ENCODE measurements at places on chromosomes 7 and 10.

- DNase-seq: no peak
Observed at GRCh38 chr7:125606671-125607070, 677.0 kb upstream of the POT1 start.

DNA sequence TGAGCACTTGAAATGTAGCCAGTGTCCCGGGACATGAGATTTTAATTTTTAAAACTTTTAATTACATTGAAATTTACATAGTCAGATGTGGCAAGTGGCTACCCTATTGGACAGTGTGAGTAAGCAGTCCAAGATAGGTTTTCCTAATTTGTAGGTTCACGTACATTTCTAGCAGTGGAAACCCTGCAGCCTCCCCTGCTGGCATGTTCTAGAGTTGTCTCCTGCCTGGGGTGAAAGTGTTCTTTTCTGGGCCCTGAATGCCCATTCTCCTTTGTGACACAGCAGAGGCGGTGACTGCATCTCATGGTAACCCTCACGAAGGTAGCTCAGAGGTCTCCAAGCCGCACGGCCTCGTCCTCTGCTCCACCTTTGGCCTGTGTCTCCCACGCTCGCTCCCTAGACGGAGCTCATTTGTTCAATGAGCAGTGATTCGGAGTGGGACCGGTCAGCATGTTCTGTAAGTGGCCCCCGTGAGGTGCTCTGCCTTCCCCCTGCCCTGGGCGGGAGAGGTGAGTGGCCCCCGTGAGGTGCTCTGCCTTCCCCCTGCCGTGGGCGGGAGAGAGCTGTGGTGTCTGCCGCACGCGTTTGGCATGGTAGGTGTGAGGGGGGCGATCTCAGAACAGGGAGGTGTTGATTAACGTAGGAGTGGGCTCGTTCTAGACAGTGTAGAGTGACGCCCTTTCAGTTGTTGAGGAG is 18.0 kb downstream of the WDR37 start:
- no peak for DNase-seq

- no peak for DNase-seq
Observed at GRCh38 chr10:67790534-67791408, 47.2 kb downstream of the DNAJC12 start.

- no peak for DNase-seq
Observed at GRCh38 chr10:90007226-90007625, 305.8 kb downstream of the KIF20B start.

GRCh38 chr7:77458786-77459185 is 42.6 kb upstream of the GSAP start:
- no peak for DNase-seq

GRCh38 chr7:99383791-99384370 is 9.4 kb downstream of the ARPC1B start:
- DNase-seq: no peak

GRCh38 chr10:79346388-79347225 is 662 bp upstream of the PPIF start:
- DNase-seq: peak; percentile 10

DNA sequence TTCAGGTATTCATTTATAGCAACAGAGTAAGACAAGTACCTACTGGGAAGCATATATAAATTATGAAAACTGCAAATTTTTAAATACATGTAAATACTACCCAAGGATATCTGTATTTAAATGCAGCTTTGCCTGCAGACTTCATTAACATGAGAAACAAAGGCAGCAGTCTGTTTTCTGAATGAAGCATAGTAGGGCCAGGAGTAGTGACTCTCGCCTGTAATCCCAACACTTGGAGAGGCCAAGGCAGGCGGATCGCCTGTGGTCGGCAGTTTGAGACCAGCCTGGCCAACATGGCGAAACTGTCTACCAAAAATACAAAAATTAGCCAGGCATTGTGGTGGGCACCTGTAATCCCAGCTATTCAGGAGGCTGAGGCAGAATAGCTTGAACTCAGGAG is 42.5 kb upstream of the PHF14 start:
- no peak for DNase-seq

DNA sequence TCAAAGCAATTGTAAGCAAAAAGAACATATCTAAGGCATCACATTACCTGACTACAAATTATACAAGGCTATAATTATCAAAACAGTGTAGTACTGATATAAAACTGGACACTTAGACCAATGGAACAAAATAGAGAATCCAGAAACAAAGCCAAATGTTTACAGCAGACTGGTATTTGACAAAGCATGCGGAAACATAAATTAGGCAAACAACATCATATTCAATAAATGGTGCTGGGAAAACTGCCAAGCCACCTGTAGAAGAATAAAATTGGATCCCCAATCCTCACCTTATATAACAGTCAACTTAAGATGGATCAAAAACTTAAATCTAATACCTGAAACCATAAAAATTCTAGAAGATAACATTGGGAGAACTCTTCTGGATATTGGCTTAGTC is 240.8 kb upstream of the POM121L12 start:
- DNase-seq: no peak

DNA sequence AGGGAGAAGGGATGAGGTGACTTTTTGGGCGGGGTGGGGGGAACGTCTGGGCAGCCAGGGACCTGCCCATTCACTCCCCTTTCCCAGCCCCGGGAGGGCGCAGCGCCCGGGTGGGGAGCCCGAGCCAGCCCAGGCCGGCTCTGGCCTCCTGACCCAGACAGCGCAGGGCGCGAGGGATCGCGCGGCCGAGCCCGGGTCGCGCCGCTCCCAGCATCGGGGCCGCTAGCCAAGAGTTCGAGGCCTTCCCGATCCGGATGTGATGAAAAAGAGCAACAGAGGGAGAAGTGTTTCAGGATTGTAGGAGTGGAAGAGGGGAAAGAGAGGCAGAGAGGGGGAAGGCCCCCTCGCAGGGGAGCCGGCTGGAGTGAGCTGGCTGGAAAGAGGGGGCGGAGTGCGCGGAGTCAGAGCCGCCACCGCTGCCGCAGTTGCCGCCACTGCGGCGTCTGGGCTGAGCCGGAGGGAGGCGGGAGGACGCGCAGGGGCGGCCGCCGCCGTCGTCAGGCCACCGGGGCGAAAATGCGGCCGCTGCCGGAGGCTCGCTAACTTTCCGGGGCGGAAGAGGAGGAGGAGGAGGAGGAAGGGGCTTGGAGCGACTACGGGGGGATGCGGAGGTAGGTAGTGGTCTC is at the start of gene MDFIC:
Gene MDFIC (plus strand): TSS at position 69 of the 626 bp plus-strand sequence. CDS start 940 bp downstream, outside the sequence.
- peak; percentile 15 for DNase-seq

- no peak for DNase-seq
Observed at GRCh38 chr7:104341546-104341945, 13.1 kb downstream of the LHFPL3 start.

- DNase-seq: no peak
Observed at GRCh38 chr7:102811942-102812678, 63.3 kb downstream of the FAM185A start.

DNA sequence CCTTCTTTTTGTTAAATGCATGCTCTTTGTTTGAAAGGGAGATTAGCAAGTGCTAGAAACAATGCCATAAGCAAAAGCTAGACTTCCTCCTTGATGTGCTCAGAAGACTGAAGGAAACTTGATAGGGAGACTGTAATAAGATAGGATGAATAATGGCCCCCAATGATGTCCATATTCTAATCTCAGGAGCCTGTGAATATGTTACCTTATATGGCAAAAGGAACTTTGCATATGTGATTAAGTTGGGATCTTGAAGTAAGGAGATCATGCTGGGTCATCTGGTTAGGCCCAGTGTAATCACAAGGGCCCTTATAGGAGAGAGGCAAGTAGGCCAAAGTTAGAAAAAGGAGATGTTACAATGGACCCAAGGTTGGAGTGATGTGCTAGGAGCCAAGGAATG is 13.6 kb upstream of the LIPM start:
- DNase-seq: no peak

GRCh38 chr7:43137811-43138210 is 25.4 kb downstream of the HECW1 start:
- no peak for DNase-seq

DNA sequence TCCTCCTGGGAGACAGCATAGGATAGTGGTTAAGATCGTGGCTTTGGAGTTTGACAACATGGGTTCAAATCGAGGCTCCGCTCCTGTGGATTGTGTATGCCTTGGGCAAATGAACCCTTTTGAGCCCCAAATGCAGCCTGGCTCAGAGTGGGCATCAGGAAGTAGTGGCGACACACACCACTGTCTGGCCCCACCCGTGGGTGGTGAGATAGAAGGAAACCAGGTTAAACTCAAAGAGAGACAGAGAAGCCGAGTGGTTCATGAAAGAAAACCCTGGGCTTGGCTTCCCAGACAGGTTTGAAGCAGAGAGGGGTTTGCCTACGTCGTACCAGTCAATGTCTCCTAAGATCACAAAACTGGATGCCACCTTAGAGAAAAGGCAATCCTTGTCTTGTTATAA is 57.7 kb downstream of the PRTFDC1 start:
- no peak for DNase-seq

DNA sequence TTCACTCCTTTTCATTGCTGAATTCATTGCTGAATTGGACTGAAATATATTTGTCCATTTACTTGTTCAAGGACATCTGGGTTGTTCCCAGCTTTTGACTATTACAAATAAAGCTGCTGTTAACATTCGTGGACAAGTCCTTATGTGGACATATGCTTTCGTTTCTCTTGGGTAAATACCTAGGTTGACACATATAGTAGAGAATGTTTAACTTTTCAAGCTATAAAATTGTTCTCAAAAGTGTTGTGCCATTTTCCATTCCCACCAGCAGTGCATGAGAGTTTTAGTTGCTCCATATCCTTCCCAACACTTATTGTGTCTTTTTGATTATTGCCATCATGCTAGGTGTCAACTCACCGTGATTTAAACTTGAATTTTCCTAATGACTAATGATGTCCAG is 17.5 kb upstream of the CPVL start:
- no peak for DNase-seq

DNA sequence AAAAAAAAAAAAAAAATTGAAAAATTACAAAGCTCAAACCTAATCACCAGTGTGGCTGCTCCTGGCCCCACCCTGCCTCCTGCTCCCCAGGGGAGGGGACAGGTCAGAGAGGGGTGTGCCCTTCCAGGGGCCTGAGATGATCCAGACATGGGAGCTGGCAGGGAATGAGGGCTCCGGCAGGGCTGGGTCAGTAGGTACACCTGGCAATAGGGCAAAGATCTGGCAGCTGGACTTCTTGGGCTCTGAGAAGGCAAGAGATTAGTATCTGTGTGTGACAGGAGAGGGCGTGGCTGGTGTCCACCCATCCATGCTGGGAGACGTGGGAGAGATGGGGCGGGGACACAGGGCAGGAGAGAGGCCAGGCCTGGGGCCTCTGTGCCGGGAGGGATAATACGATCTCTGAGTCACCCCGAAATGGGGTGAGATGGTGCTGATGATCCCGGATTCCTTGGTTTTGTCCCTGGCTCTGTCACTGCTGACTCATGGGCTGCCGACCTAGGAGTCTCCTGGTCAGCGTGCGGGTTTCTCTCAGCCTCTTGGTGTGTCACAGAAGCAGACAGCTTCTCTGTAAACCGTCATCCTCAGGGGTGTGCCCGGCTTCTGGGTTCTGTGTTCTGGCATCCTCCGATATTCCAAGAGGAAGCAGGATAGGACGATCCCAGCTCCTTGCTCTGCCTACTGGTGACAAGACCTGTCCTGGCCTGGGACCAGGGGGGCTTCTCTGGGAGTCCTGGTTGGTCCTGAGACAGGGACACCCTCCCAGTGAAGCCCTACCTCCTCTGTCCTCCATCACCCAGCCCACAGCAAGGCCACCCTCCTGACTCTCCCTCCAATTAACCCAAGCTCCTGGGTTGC is 8.2 kb upstream of the CLDN4 start:
- DNase-seq: peak; percentile 68

DNA sequence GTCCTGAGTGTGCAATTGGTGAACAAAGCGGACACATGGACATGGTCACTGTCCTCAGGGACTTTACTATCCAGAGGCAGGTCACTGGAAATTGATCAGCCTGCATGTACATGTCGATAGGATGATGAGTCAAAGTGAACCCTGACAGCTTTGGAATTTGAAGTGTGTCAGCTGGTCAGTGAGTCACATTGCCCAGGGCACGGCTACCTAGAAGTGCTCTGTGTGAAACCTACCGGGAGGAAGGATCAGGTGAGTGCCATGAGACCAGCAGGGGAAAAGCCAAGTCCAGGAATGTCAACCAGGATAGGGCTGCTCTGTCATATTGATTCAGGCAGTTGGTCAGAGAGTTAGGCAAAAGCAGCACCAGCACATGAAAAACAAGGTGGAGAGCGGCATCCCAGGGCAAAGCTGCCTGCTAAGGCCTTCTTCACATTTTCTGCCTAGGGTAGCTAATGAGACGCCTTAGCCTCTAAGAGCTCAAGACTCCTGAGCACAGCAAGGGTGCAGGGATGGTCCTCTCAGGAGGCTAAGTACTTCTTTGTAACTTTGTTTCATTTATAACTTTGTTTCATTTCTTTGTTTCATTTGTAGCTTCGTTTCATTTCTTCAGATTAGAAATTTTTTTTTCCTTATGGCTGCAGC is 19.4 kb upstream of the PDCD4 start:
- peak; percentile 93 for DNase-seq
